NCI-H1417 treated with DMSO at 0.1 percent for 48 hours (cell line): ENCODE measurements at places on chromosomes 1 and 21.

GRCh38 chr1:94246692-94247137 is 9.3 kb upstream of the ARHGAP29 start:
- no peak for DNase-seq

- DNase-seq: no peak
Measured at GRCh38 chr1:230087028-230087716, 20.1 kb downstream of the GALNT2 start.

DNA sequence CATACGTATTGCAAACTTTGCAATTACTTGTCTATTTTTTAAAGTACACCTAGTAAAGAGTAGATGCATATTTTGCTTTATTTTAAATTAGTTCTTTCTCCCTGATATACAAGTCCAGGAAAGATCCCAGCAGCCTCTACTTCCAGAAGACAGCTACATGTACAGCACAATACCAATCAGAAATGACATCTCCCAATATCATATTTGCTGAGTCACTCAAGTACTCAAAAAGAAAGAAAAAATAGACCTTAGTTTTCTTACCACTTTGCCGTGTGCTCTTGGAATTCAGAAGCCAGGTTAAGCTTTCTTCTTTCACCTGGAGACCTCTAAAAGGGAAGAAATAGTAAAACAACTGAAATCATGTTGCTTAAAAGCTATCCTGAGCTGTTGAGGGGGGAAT is 412.6 kb upstream of the RUNX1 start:
- DNase-seq: no peak

DNA sequence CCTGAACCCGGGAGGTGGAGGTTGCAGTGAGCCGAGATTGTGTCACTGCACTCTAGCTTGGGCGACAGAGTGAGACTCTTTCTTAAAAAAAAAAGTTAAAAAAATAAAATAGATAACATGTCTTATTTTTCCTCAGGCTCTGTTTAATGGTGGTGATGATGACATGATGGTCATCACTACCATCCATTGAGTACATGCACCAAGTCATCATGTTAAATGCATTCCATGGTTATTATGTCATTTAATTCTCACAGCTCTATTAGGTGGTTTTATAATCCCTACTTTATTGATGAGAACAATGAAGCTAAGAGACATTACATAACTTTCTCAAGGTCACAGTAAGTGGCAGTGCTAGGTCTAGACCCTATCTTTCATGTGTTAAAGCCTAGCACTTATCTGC is 34.4 kb upstream of the MAB21L3 start:
- DNase-seq: no peak

DNA sequence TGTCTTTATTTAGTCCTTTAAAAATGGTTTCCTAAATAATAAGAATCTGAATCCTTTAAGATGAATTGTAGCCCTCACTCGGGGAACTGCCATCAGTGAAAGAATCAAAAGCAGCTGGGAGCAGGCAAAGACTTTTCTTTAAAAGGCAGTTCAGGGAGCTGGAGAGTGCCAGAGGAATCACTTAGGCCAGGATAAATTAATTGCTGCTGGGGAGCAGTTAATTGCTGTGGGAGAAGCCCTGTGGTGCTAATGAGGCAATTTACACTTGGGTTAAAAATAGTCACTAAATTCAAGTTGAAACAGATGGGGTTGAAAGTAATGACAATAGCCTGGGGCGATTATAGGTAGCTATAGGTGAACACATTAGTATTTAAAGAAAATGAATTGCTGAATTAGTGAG is 38.7 kb upstream of the COL24A1 start:
- peak; percentile 85 for DNase-seq
